ENCODE measurements at places on chromosomes 11 and 22.

DNA sequence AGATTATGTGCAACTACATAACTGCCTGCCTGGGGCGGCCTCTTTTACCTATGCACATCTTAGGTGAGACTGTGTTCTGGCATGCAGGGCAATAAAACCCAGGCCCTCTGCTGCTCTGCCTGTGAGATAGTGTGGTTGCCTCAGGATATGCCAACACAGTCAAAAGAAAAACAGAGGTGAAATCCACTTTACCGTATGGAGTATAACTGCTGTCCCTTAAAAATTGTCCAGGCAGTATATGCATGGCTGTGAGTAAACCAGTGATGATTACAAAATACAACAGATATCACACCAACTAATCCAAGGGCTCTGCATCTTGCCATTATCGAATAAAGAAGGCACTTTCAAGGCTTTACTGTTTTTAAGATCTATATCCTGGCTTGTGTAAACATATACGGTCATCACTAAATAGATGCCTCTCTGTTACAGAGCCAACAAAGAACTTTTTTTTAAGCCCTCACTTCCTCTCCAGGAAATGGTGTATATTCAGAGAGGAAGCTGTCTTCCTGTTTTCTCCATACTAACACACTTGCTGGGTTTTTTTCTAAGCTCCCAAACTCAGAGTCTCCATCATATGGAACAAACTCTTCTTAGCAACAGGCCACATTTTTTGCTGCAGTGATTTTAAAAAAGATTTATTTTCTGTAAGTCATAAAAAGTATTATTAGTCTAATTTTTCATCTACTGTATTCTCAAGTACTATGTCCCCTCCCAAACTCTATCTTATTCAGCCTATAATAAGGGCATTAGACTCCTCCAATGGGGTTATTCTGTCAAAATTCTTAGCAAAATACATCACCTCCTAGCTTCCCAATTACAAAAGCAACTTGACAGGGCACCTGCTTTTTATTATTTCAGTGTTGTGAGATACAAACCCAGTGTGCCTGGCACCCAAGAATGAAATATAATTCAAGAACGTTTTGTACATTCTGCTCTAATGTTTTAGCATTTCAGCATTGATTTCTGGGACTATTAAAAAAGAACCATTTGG, 135.2 kb downstream of the MAML2 start:
- no peak for DNase-seq

- no peak for DNase-seq
These were observed 288.3 kb upstream of the ZC3H12C start for GRCh38 chr11:109804911-109805310.

GRCh38 chr11:32267679-32268187, 167.6 kb downstream of the WT1 start:
- DNase-seq = no peak

DNA sequence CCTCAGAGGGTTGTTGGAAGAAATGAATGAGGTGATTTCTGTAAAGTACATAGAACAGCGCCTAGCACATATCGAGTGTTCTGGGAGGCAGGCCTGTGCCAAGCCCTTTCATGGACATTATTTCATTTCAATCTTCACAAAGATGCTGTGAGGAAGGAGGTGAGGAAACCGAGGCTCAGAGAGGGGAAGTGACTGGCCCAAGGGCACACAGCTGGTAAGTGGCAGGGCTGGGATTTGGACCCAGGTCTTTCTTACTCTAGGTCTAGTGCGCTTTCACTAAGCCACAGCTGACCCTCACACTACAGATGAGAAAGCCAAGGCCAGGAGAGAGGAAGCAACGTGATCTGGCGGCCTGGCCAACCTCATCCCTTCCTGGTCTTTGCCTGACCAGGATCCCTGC, 2.0 kb downstream of the PELI3 start:
- no peak for DNase-seq

- DNase-seq = no peak
These were observed 68.5 kb upstream of the NARS2 start for GRCh38 chr11:78642979-78643675.

All from omental fat pad (tissue), 4 donors.